Fibroblast of pulmonary artery (primary cell): ENCODE measurements at places on chromosomes 13 and 19.
A peak's percentile ranks its signal among the peaks of the same experiment; 100 is the strongest.

DNA sequence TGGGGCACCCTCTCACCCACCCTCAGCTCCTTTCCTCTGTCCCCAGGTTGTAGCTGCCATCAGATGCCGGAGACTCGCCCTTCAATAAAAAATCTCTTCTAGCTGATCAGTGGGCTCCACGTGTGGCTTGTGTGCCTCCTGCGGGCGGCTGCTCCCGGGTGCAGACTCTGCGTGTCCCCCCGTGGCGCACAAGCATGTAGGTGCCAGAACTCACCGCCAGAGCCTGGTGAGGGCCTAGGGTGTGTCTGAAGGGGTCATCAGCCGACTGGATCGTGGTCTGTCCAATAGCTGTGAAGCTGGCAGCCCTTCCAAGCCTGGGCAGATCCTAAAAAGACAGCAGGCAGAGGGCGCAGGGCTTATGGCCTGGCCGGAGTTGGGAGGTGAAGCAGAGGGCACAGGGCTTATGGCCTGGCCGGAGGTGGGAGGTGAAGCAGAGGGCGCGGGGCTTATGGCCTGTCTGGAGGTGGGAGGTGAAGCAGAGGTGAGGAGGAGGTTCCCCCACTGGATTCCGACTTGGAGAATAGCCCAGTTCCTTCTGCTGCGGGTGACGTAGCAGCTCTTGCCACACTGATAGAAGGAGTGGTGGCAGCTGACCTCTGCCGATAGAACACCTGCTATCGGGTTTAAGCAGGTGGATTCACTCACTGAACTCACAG lies 11.7 kb downstream of the NOP53 start:
- no peak for DNase-seq

DNA sequence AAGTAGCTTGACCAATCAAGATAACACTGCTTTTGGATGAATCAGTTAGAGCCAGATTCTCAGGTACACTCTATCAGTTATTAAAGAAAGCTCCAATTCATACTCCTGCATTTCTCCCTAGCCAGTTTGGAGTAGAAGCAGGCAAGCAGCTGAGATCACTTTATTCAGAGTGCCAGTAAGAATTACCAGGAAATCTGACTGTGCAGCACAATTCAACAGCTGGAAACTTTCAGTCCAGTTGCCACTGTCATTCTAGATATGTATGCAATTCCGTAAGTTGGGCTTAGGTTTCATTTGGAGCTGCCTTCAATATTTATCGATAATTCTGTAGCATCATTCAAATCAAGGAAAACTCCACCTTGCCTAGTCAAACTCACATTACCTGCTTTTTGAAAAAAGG lies 2625.6 kb upstream of the PCDH20 start:
- DNase-seq = peak; percentile 28

GRCh38 chr13:98393873-98394272 lies 183.0 kb downstream of the STK24 start:
- no peak for DNase-seq

DNA sequence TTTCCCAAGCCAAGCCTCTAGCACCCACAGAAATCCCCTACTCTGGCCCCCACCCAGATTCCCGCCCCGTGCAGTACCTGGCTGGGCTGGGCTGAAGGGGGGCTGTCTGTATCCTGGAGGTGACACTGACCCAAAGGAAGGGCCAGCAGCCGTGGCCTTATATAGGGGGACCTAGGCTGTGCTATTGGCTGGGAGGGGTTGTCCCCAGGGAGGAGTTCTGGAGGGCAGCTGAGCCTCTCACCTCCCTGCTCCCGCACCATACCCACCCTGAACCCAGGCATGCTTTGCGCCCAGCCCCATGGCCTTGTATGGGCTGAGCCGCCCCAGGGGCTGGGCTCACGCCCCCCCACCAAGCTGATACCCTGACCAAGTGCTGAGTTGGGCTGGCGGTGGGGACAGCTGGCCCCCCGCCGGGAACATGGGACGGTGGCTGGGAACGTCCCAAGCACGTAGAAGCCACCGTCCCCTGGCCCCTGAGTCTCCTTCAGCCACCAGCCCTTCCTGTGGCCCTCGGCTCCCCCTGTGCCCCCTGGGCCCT lies at the start of gene CKM:
Gene CKM, minus strand, starts transcription at position 132 of the 538 bp plus-strand sequence. CDS start 3,162 bp downstream, outside the sequence.
- no peak for DNase-seq

DNA sequence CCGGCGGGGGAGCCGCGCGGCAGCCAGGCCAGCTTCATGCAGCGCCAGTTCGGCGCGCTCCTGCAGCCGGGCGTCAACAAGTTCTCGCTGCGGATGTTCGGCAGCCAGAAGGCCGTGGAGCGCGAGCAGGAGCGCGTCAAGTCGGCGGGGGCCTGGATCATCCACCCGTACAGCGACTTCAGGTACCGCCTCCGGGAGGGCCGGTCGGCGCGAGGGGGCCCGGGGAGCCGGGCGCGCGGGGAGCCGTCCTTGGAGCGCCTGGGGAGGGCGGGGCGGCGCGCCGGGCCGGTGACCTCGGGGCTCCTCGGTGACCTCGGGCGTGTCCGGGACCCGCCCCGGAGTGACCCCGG lies 690 bp downstream of the HCN2 start:
- DNase-seq = peak; percentile 42

DNA sequence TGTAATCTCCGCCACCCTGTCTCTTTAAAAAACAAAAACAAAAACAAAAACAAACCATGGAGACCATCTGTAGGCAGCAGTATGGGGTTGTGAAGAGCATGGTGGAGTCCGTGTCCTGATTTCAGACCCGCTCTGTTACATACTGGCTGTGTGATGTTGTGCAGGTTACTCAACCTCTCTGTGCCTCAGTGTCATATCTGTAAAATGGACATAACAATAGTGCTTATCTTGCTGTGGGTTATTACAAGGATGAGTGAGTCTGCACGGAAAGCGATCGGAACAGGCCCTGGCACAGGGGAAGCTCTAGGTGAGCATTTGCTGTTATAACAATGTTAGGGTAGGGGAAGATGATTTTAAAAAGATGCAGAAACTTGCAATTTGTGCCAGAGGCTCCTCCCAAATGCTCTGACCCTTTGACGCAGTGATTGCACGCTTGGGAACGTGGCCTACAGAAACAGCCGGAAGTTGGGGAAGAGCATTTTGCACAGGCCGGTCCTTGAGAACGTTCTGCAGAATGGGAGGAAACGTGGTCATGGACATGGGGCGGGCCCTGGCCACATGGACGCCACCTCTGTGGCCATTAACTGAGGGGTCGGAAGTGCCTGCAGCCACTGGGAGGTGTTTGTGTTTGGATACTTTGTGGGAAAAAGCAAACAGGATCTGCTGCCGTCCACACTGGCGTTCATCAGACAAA lies 15.7 kb upstream of the SELENOW start:
- peak; percentile 44 for DNase-seq

- no peak for DNase-seq
Measured at GRCh38 chr19:46488551-46488950, 7.1 kb downstream of the PNMA8B start.

DNA sequence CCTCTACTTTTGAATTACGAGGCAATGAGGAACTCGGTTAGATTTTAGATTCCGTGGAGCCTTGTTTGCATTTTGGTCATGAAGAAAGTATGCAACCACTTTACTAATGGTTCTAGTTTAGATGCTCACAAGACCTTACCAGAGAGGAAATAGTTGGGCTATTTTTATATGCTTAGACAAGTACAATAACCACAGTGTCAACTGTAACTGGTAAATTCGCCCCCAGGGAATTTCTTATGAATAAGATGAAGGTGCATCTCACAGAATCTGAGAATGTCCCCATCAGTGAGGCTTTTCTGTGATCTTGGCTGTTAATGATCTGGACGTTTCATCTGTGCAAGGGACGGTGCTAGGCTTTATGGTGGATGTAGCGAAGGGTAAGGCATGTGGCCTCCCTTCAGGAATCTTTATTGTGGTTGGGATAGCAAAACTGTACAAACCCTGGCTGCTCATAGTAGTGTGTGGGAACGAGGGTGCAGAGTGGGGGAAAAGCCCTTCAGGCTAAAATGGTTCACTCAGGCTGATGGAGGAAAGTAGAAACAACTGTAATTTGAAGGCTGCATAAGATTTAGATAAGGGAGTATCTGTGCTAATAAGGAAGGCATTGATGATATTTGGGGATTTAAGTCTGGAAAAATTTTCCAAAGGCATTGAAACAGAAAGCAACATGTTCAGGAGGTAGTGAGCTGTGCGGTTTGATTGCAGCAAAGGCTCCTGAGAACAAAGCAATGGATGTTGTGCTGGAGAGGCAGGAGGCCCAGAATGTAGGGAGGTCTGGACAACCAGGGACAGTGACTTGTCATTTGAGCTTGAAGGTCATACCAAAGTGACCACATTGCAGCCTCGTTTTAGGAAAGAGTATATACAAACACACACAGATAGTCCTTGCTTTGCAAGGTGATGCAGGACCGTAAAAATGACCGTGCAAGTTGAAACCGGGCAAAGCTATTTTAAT lies 28.4 kb downstream of the UBAC2 start:
- peak; percentile 31 for DNase-seq

GRCh38 chr19:4370418-4371041 lies 27.2 kb downstream of the MPND start:
- no peak for DNase-seq

DNA sequence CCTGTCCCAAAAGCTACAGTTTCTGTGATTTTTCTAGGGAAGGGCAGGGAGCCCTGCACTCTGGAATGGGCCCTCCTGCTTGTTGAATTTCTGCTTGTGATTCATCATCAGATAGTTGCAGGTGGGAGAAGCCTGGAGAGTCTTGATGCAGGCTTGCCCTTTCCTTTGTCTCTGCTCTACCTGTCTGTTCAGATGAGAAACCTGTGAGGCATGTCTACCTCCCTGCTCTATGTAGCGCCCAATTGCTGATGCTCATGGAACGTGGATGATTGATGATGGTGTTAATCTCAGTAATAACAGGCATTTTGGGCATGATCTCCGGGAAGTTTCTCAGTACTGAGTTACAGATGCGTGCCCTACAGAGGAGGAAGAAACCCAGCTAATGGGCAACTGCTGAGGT lies 10.9 kb upstream of the CBY2 start:
- DNase-seq = no peak

DNA sequence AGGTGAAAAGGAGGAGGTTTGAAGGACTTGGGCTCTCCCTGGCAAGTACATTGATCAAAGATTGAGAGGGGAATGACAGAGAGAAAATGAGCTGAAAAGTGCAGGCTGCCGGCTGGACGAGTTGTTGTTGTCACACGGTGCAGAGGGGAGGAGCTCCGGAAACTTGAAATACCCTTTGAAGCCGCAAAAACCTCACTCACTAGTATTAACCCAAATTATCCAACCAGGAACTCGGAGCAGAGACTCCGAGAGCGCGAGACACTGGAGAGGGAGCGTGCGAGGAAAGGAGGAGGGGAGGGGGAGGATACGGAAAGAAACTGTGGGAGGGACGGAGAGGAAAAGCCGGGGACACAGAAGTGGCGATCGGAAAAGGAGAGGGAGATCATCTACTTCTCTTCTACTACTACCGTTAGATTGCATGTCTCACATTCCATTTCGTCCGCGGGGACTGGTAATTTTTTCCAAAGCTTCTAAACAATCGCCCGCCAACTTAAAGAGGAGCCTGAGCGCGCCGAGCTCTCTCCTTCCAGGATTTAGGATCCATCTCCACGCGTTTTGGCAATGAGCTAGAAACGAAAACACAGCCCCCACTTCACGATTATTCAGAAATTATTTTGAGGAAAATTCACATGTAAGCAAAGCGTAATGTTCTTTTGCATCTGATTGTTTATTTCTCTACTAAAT lies at the start of gene DACH1:
Gene DACH1, minus strand, starts transcription at position 74 of the 684 bp plus-strand sequence.
- DNase-seq = peak; percentile 68

GRCh38 chr13:28531077-28531844 lies 36.3 kb upstream of the FLT1 start:
- DNase-seq = peak; percentile 45

- no peak for DNase-seq
Measured at GRCh38 chr19:4584670-4585460, 25.4 kb upstream of the SEMA6B start.

DNA sequence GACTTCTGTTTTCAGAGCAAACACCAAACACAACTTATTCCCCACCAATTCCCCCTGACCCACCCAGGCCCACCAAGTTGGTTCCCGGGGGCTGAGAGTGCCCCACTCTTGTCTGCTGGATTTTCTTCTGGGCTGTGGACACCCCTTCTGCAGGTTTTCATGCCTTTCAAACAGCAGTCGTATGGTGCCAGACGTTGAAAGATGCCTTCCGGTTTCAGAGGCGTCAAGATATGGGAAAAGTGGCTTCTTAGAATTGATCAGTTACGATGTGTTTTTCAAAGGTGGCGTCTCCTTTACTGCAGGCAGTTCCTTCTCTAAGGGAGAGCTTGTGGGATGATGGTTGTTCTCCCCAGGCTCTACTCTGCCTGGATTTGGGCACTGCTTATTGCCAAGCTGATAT lies 12.7 kb downstream of the CLEC11A start:
- no peak for DNase-seq

GRCh38 chr19:45499196-45500180 lies 1.2 kb downstream of the PPM1N start:
- no peak for DNase-seq

GRCh38 chr13:84460989-84461388 lies 578.7 kb upstream of the SLITRK1 start:
- no peak for DNase-seq

DNA sequence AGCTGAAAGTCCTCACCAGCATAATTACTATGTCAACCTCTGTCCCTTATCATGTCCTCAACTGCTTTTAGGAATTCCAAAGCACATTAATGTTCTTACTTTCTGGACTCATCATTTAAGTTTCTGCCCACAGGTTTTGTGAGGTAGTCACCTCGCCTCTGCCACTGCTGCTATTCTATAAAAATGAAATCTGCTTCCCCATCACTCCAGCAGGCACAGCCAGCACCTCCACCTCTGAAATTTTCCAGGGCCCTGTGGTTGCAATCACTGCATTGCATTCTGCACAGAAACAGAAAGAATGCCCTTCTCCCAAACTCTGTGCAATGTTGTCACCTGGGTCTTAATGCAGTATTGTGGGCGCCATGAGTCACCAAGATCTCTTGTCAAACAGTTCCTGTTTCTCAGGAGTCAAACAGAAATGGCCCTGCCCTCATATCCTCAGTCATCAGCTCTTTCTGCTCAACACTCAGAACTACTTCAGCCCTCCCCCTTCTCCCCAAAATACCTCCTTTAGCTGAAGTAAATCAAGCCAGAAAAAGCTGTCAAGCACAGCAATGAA lies 529.2 kb upstream of the NBEA start:
- DNase-seq = peak; percentile 51

- no peak for DNase-seq
Measured at GRCh38 chr13:79483086-79483706, 2.2 kb downstream of the NDFIP2 start.
